Cerebellar cortex (tissue), 1 donor: ENCODE measurements at places on chromosomes 1 and 21.

- no peak for DNase-seq
These were observed 23.3 kb downstream of the INAVA start for GRCh38 chr1:200918006-200918405.

DNA sequence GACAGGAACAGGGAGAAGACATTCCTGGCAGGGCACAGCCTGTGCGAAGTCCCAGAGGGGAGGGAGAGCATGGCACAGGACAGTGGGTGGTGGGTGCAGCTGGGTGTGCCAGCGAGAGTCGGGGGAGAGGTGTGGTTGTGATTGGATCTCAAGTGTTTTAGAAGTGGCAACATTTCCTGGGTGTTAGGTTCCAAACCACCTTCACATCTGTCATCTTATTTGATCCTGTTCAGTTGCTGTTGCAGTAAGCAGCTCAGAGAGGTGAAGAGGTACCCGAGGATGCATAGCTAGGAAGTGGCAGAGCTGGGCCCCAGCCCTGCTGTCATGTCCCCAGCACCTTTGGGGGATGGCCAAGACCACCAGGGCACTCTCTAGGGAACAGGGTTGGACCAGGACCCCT is 22.0 kb upstream of the DISP3 start:
- no peak for DNase-seq

DNA sequence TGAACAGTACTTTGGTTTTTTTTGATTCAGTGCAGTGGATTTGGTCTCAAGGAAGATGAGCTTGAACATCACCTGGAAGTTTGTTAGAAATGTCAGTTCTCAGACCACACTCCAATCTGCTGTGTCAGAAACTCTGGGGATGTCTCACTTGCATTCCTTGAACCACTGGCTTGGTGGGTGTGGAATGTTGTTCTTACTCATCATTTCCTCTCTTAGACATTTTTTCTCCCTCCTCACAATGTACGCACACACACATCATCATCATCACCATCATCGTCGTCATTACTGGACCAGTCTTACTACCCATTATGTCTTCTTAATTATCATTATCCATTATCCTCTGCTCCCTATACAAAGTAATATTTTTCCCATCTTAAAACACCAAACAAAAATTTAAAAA is 91.9 kb upstream of the KCNK2 start:
- no peak for DNase-seq

GRCh38 chr1:16253332-16253922 is 16.4 kb upstream of the CPLANE2 start:
- no peak for DNase-seq

DNA sequence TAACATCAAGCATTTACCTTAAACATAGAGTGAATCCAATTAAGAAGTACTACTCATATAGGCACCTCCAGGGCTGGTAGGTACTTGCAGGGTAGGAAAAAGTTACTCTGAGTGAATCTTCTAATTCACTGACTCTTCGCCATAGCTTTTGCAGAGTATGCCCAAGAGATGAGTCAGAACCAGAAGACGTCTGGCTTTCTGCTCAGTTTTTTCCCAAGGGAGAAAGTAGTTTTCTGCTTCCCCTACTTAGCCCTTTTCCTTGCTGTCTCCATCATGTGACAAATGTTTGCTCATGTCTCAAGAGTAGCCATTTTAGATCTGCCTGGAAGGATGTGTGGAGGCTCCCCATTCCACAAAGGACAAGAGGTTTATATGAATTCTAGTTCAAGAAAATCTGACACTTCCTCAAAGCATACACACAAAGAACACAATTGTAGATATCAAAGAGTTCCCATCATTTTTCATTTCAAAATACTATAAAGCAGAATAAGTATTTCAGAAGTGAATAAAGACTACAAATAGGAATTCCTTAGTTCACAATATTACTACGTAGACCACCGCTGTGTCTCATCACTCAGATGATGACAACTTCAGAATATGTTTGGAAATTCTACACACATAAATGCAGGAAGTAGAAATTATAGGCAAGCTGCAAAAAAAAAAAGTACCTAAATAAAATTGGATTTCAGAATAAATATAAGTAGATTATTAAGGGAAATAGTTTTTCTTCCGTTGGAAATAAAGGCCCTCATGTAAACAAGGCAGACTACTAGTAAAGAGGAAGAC is 98.5 kb downstream of the ASH1L start:
- DNase-seq = no peak

- no peak for DNase-seq
These were observed 52.8 kb upstream of the ACTRT2 start for GRCh38 chr1:2968471-2968881.

GRCh38 chr1:180937012-180937372 is 24.3 kb downstream of the KIAA1614 start:
- DNase-seq = no peak

DNA sequence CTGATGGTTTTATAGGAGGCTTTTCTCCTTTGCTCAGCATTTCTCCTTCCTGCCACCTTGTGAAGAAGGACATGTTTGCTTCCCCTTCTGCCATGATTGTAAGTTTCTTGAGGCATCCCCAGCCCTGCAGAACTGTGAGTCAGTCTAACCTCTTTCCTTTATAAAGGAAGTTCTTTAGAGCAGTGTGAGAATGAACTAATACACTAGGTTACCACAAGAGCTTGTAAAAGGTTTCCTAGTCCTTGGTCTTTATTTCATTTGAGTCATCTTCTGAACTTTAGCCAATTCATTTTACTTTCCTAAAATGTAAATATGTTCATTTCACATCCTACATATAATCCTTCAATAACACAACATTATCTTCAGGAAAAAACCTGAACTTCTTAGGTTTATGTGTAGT is 365.3 kb downstream of the HHIPL2 start:
- DNase-seq = no peak
